SJCRH30 (cell line): ENCODE measurements at places on chromosomes 5 and 9. TPM values are rescaled to one million over a fixed set of nuclear protein-coding genes. Genes with fewer than 3 reads are reported as not detected.

DNA sequence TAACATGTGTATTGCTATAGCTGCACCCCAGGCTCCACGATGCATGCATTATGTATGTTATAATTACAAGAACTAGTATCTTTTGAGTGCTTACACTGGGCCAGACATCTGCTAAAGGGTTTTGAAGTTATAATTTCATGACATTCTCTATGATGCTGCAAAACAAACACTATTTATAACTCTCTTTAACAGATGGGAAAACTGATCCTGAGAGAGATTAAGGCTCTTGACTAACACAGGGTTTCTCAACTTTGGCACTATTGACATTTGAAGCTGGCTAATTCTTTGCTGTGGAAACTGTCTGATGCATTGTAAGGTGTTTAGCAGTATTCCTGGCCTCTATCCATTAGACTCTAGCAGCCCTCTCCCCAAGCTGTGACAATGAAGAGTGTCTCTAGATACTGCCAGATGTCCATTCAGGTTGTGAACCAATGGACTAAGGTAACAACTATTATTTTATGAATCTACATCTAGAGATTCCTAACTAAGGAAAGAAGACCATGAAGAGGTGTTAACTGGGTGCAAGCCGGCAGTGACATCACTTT, 258.6 kb downstream of the ASTN2 start:
- DNase-seq, result no peak

- DNase-seq, result no peak
These were observed 30.2 kb upstream of the CDKN2B start for GRCh38 chr9:22039258-22039657.

WDR55 gene
- total RNA-seq, result 15.5 and 17.9 TPM in 2 replicates

DNA sequence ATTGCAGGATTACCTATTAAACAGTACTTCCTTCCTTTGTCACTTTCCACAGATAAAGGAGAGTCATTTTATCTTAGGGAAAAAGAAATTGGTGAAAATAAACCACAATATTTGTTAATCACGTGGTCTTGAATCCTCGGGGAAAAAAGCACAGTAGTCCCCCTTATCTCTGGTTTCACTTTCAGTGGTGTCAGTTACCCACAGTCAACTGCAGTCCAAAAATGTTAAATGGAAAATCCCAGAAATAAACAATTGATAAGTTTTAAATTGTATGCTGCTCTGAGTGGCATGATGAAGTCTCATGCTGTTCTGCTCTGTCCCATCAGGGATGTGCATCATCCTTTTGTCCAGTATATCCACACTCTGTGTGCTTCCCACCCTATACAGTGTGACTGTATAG, 405.2 kb upstream of the MPDZ start:
- DNase-seq, result no peak

GLRA1 gene
- total RNA-seq, result not detected in 2 replicates

GRCh38 chr5:144206141-144206540, 35.5 kb downstream of the KCTD16 start:
- no peak for DNase-seq
